ENCODE measurements at places on chromosomes 13 and 19.

DNA sequence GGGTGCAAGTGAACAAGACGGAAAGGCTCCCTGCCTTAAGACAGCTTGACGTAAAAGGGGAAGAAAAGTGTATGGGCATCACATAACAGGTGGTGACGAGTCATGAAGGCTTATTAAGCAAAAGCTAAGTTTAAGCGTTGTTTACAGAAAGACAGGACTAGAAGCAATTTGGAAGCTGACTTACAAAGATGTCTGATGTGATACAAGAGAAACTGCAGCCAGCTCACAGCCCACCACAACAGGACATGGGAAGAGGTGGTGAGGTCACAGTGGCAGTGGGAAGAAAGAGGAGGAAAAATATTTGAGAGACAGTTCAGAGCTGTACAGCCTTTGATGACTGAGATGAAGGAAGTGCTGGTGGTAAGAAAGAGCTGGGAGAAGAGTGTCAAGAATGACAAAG, 181.6 kb downstream of the KLF12 start:
- DNase-seq: peak; percentile 53

GRCh38 chr13:88919970-88920628, 1248.9 kb downstream of the SLITRK5 start:
- no peak for DNase-seq

GRCh38 chr13:20416223-20416745, 109.4 kb downstream of the CRYL1 start:
- peak; percentile 51 for DNase-seq

- peak; percentile 65 for DNase-seq
Observed at GRCh38 chr19:54164369-54165068, 5.0 kb upstream of the LENG1 start.

GRCh38 chr13:110150384-110151101, 156.4 kb downstream of the COL4A1 start:
- peak; percentile 61 for DNase-seq

DNA sequence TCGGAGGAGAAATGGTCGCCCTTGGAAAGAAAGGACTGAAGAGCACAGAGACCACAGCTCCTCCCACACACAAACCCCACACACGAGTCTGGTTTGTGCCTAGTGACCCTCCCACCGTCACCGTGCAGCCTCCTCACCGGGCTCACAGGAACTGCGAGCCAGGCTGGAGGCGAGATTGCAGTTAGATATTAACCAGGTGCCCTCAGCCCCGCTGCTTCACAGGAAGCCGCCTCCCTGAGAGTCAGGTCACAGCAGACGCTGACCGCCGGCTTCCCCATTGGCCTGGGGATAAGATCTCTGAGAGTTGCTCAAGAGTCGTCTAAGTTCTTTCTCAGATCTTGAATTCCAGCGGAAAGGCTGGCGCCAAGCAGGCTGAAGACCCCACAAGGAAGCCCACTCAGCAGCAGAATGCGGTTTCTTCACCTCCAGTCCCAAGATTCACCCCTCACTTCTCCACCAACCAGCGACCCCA, 870 bp downstream of the ZNF44 start:
- peak; percentile 52 for DNase-seq

GRCh38 chr19:17942582-17943273, 9.9 kb downstream of the CCDC124 start:
- DNase-seq: no peak

DNA sequence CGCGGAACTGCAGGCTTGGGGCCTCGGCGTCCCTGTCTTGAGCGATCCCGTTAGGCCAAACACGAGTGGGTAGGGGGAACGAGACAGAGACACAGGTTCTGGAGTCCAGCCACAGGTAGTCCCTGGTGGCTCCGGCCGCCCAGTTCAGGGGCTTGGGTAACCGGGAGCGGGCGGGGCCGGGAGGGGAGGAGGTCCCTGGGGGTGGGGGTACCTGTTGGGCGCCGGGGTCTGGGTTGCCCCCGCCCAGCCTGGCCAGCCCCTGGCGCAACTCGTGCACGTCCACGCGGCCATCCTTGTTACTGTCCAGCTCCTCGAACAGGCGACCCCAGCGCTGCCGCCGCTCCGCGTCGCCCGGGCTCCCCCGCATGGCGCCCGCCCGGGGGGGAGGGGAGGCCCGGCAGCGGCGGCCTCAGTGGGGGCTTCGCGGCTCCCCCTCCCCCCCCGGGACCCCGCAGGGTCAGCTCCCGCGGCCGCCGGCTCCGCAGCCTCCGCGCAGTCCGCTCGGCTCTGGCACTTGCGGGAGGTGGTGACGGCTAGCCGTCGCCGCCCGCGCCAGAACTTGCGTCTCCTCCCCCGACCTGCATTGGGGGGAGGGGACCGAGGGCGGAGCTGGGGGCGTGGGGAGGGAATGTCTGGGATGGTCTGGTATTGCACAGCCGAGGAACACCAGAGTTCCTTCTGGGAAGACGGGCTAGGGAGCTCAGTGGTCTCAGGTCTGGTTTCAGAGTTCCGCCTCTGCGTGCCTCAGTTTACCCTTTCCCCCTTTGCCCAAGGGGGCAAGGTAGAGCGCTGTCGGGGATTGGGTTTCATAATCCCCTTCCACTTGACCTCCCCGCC, at the start of gene SLC25A23:
TSS of gene SLC25A23 (minus strand) at position 531 of the 837 bp plus-strand sequence. CDS start at position 367, 164 bp downstream.
- DNase-seq: peak; percentile 75

GRCh38 chr13:39956036-39956435, 300.6 kb downstream of the COG6 start:
- no peak for DNase-seq

- DNase-seq: no peak
Observed at GRCh38 chr19:33426621-33427361, 53.3 kb downstream of the CEBPG start.

- DNase-seq: no peak
Observed at GRCh38 chr13:96860882-96861281, 133.4 kb downstream of the OXGR1 start.

- DNase-seq: peak; percentile 74
Observed at GRCh38 chr13:108895220-108895704, 265.9 kb downstream of the MYO16 start.
